Activated T-cell treated with anti-CD3 and anti-CD28 coated beads for 4 hours (primary cell): ENCODE measurements at places on chromosomes 2 and 18.

DNA sequence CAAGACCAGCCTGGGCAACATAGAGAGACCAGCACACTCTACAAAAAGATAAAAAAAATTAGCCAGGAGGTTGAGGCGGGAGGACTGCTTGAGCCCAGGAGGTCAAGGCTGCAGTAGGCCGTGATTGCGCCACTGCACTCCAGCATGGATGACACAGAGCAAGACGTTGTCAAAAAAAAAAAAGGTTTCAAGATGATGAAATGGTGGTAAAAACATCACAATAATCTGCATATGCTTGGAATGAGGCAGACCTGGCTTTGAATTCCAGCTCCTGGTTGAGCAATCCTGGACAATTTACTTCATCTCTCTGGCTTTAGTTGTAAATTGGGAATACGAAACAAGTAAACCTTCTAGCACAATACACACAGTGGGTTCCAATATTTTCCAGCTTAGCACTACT lies 24.1 kb downstream of the USP40 start:
- no peak for DNase-seq

- no peak for DNase-seq
Observed at GRCh38 chr18:68893354-68893753, 95.5 kb downstream of the CCDC102B start.

DNA sequence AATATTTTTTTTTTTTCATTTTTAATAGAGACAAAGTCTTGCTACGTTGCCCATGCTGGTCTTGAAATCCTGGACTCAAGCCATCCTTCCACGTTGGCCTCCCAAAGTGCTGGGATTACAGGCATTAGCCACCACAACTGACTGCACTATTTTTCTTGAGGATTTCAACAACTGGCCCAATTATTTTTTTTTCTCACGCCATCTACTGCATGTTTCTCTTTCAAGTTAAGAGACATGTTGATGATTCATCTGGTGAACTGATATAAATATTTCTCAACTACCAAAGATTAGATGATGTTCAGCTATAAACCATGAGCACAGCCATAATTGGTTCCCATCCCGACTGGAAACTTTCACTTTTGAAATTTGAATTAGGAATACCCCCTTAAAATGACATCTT lies 688.4 kb upstream of the SYT4 start:
- no peak for DNase-seq

DNA sequence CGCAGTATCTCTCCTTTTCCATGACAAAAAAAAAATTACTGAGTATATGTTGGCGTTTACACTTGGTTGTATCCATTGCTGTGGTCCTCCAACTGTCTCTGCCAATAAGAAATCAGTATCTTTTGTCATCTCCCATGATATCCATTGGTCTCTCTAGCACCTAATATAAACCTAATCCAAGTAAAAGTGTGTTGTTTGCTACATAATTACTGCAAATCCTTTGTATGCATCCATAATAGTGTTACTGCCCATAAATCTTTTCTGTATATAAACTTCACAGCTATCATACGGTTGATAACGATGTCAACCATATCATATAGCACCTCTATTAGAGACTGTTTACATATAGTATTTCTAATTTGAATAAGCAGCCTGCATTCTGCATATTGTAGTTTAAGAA lies 226.9 kb downstream of the AGPS start:
- no peak for DNase-seq

DNA sequence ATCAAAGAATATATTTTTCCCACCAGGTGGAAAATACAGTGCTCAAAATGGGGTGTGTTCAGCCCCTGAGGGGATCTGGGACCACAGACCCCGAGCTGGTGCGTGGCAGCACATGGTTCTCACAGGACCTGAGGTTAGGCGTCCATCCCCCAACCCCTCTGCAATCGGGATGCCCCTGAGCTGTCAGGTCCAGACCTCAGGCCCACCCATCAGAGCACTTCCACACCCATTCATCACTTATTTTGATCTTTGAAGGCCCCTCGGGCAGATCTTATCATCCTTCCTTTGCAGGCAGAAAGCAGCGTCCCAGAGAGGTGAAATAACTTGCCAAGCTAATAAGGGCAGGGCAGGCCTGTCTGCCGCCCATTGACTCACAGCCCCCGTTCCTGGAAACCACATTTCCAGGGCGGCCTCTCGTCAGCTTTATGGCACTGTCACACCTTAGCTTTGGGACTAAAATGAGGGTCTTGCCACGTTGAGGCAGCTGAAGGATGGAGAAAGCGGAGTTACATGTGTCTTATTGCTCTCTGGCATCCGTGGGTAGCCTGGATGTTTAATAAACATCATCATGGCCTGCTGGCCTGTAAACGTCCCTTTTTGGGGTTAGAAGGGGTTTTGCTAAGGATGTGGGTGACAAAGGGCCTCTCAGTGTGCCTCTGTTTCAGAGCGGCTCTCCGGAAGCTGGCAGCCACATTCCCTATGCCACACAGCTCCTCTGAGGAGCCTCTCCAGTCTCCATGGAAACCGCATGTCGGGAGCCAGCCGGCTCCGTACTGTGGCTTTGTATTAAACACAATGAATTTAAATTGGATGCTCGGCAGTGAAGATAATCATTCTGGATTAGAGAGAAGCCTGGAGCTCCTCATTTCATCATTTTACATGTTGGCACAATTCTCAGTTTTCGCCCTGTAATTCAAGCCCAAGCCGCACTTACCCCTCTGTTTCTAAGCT lies 58.3 kb upstream of the MAPRE3 start:
- DNase-seq = no peak

DNA sequence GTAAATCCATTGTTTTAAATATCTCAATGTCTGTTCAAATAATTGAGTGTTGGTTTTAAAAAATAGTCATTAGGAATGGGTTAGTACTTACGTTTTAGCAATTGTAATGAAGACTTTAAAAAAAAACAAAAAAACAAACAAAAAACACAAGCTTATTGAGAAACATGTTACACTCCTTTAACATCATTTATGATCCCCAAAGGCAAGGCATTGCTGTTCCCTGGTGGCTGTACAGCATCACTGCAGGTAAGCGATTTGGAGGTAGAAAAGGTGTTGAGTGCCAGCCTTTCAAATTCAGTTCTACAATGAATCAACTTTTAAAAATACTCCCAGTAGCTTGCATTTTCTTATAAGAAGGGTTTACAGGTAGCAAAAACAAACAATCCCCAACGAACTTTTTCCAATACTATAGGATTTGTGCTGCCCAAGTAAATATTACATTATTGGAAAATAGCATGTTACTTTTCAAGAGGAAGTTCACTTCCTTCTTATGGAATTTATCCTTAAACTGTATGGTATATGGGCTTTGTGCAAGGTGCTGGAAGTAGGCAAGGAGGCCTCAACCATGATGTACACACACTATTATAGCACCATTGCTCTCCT lies 27.5 kb downstream of the CNRIP1 start:
- no peak for DNase-seq

GRCh38 chr2:238019962-238020361 lies 40.8 kb upstream of the SCLY start:
- DNase-seq = no peak

GRCh38 chr2:112048887-112049286 lies 6.2 kb upstream of the TMEM87B start:
- DNase-seq = peak; percentile 21

DNA sequence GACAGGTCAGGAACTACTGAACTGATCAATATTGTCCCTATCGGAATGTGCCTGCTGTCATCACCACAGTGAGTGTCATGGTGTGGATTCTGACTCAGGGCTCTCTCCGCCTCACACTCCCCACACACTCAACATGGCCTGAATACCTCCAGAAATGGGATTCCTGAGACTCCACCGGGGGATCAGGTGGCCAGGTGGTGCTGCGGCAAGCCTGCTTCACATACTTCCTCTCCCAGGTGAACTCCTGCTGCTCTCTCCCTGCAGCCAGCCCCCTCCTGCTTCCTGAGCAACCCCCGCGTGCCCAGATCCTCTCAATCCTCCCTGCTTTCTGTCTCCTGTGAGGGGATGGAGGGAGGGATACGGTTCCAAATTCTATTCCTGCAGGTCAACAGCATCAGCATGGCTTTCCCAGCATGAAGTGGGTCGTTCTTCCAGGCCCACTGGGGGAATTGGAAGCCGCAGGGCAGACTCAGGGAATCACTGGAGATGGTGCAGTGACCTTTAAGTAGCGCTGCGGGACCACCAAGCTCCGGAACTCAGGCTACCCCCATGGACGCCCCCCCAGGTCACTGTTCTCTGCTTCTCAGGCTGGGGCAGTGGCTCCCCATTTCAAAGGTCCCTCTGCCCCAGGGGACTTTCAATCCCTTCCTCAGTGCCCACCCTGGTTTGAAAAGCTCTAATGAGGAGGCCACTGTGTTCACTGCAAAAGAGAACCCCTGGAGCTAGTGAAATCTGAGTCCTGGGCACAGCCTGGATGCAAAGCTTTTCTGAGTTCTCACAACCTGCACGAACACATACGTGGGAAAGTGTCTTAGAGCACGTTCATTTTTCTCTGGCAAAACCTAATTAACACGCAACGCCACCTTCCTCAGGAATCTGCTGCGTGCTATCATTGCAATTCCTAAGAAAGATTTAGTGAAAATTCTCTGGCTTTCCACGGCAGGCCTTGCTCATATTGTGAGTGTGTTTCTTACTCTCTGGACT lies 168.4 kb downstream of the ZFP36L2 start:
- no peak for DNase-seq

- no peak for DNase-seq
Observed at GRCh38 chr2:231394211-231395141, 1.0 kb upstream of the B3GNT7 start.

- no peak for DNase-seq
Observed at GRCh38 chr2:173059971-173060461, 15.6 kb upstream of the MAP3K20 start.

DNA sequence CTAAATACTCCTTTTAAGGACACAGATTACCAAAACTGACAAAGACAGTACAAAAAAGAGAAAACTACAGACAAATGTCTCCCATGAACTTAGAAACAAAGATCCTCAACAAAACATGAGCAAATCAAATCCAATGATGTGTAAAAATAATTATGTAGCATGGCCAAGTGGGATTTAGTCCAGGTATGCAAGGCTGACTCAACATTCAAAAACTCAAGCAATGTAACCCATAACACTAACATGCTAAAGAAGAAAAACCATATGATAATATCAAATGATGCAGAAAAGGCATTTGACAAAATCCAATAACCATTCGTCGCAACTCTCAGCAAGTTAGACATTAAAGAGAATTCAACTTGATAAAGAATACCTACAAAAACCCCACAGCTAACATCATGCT lies 239.0 kb upstream of the KLHL29 start:
- DNase-seq = no peak

GRCh38 chr18:25735459-25735858 lies 355.0 kb downstream of the SS18 start:
- no peak for DNase-seq

GRCh38 chr2:205868773-205869333 lies 186.6 kb downstream of the NRP2 start:
- no peak for DNase-seq

- DNase-seq = no peak
Observed at GRCh38 chr18:34729740-34730355, 19.8 kb downstream of the DTNA start.

- no peak for DNase-seq
Observed at GRCh38 chr2:25920336-25920735, 42.0 kb upstream of the ASXL2 start.

- no peak for DNase-seq
Observed at GRCh38 chr2:147025646-147026585, 818.9 kb upstream of the ACVR2A start.

GRCh38 chr2:133787207-133787606 lies 218.9 kb upstream of the NCKAP5 start:
- DNase-seq = no peak

DNA sequence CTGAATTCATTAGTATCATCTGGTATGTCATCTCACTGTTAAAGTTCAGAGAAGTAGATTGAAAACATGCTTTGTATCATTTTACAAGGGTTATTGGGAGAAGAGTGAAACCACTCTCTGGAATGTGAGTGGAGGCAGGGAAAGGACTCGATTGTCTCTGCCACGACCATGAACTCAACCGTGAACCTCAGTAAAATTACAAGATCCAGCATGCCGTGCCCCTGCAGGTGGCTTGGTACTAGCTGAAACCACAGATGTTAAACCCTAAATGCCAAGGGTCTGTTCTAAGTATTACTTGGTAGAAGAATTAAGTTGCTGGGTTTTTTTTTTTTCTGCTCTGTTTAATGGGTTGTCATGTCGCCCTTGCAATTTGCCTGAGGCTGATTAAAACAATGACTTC lies 197.2 kb downstream of the MYO3B start:
- DNase-seq = no peak

GRCh38 chr18:49609256-49610021 lies 47.6 kb downstream of the LIPG start:
- DNase-seq = no peak

DNA sequence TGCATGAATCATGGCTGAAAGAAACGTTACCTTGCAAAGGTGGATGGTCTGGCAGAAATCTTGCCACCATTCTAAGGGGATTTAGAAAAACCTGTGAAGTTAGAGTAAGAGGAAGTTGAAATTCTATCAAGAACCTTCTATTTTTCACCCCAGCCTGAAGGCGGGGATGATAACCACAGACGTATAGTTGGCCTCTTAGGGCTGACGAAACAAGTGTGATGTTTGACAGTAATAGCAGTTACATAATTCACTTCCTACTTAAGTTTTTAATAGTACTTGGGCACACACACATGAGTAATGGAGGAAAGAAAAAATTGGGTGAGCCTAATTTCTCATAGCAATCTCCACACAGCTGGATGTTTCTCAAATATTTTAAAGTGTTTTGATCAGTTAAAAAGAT lies 336.6 kb upstream of the SALL3 start:
- DNase-seq = no peak

- no peak for DNase-seq
Observed at GRCh38 chr2:28664120-28664842, 87.3 kb upstream of the PPP1CB start.

- DNase-seq = no peak
Observed at GRCh38 chr2:152127628-152128027, 28.8 kb upstream of the CACNB4 start.

GRCh38 chr2:158463496-158464095 lies 6.8 kb downstream of the PKP4 start:
- no peak for DNase-seq

DNA sequence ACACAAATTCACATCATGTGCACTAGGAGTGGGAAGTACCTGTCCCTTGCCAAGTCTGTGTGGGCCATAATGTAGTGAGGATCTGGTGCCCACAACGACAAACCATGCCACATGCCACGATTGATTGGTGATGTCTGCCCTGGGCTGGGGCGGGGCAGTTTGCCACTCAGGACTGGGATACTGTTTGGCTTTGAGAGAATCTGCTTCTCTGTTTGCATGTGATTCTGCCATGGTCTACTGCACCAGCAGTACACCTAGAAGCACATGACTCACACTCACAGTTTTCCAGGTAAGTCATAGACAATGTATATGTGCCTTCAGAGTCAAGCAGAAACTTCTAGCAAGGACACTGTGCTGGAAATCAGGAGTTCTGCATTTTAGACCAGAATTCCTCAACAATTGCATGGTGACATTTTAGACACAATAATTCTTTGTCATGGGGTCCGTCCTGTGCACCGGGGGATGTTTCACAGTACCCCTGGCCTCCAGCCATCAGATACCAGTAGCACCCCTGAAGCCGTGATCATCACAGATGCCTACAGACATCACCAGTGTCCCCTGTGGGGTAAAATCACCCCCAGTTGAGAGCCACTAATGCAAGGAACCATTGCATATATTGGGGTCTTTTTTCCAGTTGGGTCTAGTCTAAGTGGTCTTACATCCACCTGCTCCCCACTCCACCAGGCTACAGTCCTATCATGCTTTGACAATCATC lies 278.3 kb downstream of the EIPR1 start:
- DNase-seq = no peak
